ENCODE measurements at places on chromosomes 5 and 9.
A peak's percentile ranks its signal among the peaks of the same experiment; 100 is the strongest.

DNA sequence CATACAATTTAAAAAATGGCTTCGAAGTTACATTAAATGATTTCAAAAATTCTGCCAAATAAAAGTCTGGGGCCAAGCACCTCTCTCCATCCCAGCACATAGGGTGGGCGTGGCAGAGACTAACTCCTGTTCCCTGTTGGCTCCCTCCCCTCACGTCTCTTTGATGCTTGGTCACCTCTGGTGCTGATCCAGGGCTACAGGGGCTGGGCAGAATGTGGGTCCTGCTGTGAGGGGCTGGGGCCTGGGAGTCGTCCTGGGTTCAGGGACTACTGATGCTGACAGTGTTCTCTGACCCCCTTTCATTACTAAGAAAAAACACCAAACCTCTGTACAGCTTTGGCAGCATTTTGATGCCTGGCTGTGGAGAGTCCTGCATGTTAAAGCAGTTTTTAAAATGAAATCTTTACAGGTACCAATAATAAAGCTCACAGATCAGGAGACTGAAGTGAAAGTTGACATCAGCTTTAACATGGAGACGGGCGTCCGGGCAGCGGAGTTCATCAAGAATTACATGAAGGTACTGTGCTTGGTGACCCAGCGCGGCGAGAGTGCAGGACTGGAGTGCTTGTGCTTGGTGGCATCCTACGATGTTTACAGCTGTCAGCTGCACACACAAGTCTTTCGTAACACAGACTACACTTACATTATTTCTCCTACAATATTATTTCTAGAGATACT, 29.0 kb downstream of the TENT4A start:
- DNase-seq = no peak

GRCh38 chr5:40437452-40437861, 242.3 kb upstream of the PTGER4 start:
- DNase-seq = peak; percentile 15

DNA sequence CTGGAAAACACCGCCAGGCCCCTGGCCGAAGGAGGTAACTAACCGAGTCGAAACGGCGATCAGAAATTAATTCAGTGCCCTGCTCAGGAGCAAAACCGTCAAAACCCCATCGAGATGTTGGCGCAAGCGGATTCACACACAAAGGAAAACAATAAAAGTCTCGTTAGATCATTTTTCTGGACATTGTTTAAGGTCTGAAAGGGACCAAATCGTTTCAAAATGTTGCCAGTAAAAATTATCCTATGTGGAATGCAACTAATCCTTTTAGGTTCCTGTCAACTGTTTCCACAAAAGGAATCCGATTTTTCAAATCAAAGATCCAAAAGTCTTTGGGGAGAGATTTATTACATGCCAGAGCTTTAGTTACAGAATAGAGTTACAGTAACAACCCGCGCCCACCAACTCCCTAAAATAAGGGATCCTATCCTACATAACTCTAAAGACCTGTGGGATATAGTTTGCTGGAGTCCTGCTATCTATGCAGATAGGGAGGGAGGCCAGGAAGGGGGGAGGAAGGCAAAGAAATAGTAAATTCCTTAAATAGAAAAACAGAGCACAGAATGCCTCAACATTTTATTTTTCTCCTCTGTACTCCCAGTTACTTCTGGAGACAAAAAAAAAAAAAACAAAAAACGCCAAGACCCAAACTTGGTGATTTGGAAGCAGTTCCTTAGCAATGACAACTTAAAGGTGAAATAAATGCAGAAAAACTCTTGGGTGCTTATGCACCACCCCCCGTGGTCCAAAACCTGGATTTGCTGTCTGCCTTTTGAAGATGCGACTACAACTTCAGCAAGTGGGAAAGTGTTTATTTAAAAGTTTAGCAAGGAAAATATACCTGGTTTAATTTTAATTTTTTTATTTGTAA, 10.6 kb downstream of the FOXD1 start:
- DNase-seq = no peak

GRCh38 chr5:145350513-145350912, 484.6 kb downstream of the PRELID2 start:
- DNase-seq = no peak

GRCh38 chr5:849651-850301, 1.0 kb downstream of the ZDHHC11 start:
- no peak for DNase-seq

DNA sequence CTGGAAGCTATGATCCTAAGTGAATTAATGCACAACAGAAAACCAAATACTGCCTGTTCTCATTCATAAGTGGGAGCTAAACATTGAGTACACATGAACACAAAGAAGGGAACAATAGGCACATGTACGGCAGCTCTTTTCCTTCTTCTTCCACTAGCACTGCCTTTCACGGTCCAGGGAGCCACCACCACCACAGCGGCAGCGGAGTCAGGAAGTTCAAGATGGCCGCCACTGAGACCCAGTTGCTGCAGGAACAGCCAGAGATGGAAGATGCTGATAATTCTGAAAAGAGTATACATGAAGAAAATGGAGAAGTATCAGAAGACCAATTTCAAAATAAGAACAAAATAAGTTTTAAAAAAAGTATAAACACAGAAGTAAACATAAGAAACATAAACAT, 39.5 kb upstream of the TNFSF15 start:
- DNase-seq = no peak

DNA sequence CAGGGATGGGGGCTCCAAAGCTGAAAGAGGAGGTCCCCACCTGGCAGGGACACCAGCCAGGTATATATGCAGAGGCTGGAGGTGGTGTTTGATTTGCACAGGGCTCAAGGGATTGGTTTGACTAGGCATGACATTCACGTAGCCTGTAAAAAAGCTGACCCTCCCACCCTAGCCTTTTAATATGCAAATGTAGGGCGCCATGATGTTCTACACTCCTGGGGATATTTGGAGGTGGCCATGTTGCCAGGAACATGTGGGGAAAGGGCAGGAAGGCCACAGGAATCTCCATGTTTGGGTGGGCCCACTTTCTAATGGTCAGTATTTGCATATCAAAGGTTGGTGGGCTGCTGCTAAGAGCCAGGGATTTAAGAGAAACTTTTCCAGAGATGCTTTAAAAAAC, 12.0 kb upstream of the THG1L start:
- no peak for DNase-seq

- no peak for DNase-seq
These were observed 39.5 kb upstream of the PSD2 start for GRCh38 chr5:139755892-139756671.

GRCh38 chr9:84839541-84839940, 170.0 kb downstream of the NTRK2 start:
- no peak for DNase-seq

GRCh38 chr5:53319315-53319714, 161.1 kb upstream of the FST start:
- DNase-seq = no peak

DNA sequence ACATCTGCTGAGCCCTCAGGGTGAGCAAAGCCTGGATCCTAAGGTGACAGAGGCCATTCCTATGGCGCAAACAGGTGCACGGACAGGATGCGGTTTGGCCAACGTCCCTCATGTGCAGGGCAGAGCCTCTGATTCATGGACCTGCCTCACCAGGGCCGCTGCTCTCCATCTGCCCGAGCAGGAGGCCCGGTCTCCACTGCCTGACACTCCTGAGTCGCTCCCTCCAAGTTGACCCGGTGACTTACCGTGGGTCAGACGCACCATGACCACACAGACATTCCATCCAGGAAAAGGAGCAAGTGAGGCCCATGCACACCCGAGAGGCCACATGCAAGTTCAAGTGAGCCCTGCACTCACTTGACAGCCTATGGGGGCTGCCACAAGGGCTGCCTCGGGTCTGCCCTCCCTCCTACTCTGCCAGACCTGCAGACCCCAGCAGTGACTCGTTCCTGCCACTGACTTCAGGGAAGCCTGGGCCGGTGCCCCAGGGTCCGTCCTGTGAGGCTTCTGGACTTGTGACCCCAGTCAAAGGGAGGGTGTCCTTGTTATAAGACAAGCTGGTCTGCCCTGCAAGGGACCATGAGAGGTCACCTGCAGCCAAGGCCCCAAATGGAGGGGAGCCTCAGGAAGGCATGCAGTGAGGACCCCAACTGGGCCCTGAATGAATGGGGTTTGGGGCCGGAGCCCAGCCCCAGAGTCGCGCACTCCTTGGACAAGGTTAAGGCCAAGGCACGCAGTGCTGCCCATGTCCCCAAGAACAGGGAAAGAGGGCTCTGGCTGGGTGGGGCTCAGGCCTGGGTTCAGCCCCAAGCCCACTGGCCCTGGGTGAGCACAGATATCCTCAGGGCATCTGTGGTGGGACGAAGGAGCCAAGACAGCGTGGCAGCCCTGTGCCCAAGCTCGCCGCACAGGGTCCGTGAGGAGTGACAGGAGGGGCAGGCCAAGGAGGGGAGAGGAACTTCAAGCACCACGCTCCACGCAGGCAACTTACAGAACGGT, 10.1 kb downstream of the BRD3OS start:
- no peak for DNase-seq

DNA sequence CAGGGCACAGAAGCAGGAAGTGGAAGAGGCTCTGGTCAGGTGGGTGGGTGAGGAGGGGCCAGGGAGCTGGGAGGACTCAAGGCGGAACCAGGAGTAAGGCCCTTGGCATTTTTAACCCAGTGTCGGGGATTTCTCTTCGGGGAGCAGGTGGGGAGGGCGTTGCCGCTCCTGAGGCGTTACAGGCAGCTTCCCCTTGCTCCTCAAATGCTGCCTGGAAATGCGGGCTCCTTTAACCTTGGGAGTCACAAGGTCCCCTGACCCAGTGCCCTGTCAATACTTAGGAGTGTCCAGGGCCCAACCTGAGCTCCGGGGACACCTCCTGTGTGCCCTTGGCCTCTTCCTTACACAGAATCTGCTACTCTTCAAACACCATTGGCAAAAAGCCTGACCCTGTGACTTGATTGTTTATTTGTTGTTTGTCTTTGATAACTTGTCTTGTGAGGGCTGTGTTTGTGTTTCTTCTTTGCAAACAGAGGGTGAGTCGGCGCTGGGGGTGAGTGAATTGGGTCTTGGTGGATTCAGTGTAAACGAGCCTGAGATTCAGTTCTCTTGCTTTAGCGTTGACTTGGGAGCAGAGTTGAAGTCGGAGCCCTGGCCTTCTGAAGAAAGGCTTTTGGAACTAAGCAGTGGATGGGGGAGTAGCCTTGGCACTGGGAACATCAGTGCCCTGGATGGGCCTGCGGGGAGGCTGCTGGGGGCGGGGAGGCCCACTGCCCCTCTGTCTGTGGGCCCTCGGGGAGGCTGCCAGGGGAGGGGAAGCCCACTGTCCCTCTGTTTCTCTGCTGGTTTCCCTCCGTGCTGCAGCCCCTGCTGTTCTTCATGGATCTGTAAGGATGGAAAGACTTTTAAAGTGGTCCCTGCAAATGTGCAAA, 300.7 kb upstream of the IRX4 start:
- no peak for DNase-seq

GRCh38 chr9:97059626-97060025, 20.7 kb upstream of the CTSV start:
- DNase-seq = no peak

- DNase-seq = no peak
These were observed 32.4 kb downstream of the IRF1 start for GRCh38 chr5:132458226-132458560.

GRCh38 chr9:13070612-13071595, 208.6 kb downstream of the MPDZ start:
- no peak for DNase-seq

DNA sequence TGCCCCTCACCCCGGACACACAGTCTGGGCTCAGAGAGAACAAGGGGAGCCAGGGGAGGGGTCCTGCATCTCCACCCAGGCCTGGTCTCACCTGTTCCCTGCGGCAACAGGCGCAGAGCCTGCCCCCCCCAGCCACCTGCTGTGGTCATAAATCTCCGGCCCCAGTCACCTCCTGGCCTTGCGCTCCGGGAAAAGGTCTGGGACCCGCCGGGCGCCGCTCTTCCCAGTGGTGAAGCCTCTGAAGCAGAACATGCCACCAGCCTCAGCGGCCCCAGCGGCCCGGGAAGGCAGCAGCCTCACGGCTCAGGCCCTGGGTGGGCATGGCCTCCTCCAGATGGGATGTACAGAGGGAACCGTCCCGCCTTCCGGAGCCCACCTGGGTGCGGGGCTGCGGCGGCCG, 20.6 kb downstream of the NOTCH1 start:
- no peak for DNase-seq
